ENCODE measurements at places on chromosomes 13 and 19. TPM values are rescaled to one million over a fixed set of nuclear protein-coding genes. Genes with fewer than 3 reads are reported as not detected.

The ATF5 gene
- total RNA-seq, result 3.6 TPM

The IZUMO4 gene
- 3.1 TPM for total RNA-seq

The RFX2 gene
- total RNA-seq, result 12.5 TPM

The EDNRB gene
- total RNA-seq, result 39.4 TPM

The CELF5 gene
- total RNA-seq, result 0.10 TPM

The OR7A5 gene
- total RNA-seq, result not detected

The B3GNT8 gene
- total RNA-seq, result 3.9 TPM

The CLEC17A gene
- total RNA-seq, result 1.0 TPM

The CCL25 gene
- not detected for total RNA-seq

The NOTCH3 gene
- 163 TPM for total RNA-seq

The IZUMO2 gene
- total RNA-seq, result not detected
